Activated T-cell treated with anti-CD3 and anti-CD28 coated beads, Interleukin-2, amount 50 U/mL, for 72 hours (primary cell): ENCODE measurements at places on chromosomes 4 and X. TPM values are rescaled to one million over a fixed set of nuclear protein-coding genes. Genes with fewer than 3 reads are reported as not detected.

- peaks cover 8% of the 10 kb centered on the region for H3K27me3 ChIP-seq
- no peak overlapping the region for H3K27ac ChIP-seq
- no peak overlapping the region for H3K4me3 ChIP-seq
- no peaks in the 10 kb centered on the region for H3K36me3 ChIP-seq
- H3K4me1 ChIP-seq, result no peaks in the 10 kb centered on the region
- no peak for DNase-seq
Observed at GRCh38 chr4:90069151-90069550, 58.0 kb upstream of the CCSER1 start.

GRCh38 chrX:85288992-85289723 lies 45.4 kb downstream of the ZNF711 start:
- H3K4me1 ChIP-seq, result no peaks in the 10 kb centered on the region
- no peak overlapping the region for H3K4me3 ChIP-seq
- no peak overlapping the region for H3K27ac ChIP-seq
- H3K36me3 ChIP-seq, result no peaks in the 10 kb centered on the region
- peaks cover 5% of the 10 kb centered on the region for H3K27me3 ChIP-seq

Gene GPR34
- 0.51 TPM for total RNA-seq

Gene CHIC2
- 22.9 TPM for total RNA-seq

Gene SOX3
- not detected for total RNA-seq

Gene PLP1
- total RNA-seq, result not detected
